ENCODE measurements at places on chromosomes 5 and 9.

DNA sequence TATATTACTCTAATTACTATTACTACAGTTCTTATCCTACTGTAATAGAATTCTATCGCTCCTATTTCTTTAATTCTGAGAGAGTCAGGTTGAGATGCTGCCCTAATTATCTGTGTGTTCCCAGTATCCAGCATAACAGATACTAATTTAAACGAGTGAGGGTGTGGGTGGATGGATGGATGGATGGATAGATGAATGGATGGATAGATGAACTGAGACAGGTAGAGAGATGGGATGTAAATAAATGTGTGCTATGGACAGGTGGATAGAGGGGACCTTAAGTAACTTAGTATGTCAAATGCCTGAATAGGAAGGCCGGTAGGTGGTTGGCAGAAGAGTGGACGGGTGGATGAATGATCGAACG lies 143.6 kb upstream of the ADRA1B start:
- no peak for DNase-seq

- no peak for DNase-seq
Observed at GRCh38 chr9:16668734-16669295, 201.7 kb downstream of the BNC2 start.

DNA sequence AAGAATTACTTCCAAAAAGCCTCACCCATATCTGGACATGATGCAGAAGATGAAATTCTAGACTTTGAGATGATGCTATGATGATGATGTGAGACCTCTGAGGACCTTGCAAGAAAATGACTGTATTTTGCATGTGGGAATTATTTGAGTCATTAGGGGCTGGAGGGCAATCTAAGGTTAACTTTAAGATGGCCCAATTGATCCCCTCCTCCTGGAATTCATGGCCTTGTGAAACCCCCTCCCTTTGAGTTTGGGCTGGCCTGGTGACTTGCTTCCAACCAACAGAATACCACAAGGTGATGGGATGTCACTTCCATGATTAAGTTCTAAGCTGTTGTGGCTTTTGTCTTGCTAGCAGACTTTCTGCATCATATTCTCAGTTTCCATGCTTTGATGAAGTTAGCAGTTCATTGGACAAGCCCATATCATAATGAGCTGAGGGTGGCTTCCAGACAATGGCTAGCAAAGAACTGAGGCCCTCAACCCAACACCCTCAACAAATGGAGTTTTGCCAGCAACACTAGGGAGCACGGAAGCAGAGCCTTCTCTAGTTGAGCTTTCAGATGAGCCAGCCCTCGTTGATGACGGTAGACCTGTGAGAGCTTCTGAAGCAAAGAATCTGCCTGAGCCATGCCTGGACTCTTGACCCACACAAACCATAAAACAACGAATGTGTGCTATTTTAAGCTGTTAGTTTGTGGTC lies 7.4 kb upstream of the AMACR start:
- no peak for DNase-seq

DNA sequence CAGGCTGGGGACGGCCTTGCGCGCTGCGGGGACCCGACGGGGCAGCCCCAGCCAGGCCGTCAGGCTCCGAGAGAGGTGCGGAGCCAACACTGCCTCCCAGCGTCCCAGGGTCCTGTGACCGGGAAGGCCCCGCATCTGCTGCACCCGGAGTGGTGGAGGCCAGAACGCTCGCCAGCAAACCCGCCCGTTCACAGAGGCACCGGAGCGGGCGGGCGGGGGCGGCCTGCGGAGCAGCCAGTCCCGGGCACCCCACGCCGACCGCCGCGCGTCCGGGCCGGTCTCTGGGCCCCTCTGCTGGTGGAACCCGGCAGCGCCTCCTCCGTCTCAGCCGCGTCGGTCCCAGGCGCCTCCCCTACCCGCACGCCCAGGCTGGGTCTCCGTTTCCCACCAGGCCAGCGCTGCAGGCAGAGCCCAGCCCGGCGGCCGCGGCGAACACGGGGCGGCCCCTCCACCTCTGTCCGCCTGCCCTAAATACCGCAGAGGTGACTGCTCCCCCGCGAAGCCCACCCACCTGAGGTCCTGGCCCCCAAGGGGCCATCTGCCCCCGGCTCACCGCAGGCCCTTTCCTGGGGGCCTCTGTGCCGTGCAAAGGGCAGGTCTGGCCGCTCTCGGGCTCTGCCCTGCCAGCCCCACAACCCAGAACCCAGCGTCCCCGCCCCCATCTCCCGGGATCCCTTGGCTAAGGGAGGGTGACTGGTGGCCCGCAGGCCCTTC lies 15.9 kb downstream of the EXD3 start:
- no peak for DNase-seq

GRCh38 chr5:163105456-163105855 lies 331.9 kb upstream of the CCNG1 start:
- DNase-seq, result no peak

GRCh38 chr9:1535051-1535450 lies 480.1 kb upstream of the SMARCA2 start:
- no peak for DNase-seq

GRCh38 chr5:148697180-148697808 lies 43.0 kb upstream of the HTR4 start:
- no peak for DNase-seq

DNA sequence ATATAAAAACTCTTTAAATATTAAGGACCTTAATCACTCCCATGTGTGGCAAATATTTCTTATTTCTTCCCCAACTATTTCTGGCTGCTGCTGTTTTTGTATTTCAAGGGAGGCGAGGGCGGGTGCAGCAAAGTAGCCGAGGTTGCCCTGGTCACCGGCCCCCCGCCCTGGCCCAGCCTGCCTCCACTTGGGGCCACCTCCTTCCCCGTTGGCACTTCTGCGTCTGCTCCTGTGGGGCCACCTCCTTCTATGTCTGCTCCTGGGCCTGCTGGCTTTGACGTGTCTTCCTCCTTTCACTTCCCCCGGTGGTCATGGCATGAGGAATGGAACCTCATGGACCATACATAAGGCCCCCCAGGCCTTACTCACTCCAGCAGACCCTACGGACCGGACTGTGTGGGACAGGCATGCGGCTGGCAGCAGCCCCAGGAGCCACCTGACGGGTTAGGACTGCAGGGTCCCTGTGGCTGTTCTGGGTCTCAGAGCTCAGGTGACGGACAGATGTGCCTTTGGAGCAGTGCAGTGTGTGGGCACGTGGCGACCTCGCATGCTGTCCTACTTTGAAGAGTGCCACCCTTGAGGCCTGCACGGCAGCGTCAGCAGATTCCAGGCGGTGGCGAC lies 5.8 kb upstream of the ENTPD8 start:
- no peak for DNase-seq

DNA sequence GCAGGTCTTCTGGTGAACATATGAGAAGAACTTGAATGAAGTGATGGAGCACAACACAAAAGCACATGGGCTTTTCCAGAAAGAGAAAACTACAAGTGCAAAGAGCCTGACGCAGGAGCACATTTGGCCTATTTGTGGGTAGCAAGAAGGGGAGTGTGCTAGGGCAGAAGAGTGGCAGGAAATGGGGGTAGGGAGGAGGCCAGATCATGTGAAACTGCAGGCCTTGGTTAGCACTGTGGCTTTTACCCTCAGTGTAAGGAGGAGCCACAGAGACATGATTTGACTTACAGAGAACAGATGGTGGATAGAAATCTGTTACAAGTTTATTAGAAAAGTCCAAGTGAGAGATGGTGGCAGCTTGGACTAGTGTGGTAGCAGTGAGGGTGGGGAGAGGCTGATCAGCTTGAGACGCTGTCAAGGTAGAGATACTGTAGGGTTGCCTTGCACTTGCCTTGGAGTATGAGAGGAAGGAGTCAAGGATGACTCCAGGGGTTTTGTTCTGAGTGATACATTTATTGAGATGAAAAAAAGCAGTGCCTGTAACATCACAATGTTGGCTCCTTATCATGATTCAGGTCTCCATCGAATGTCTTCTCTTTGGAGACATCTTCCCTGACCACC lies 126.7 kb downstream of the PPP2R2B start:
- DNase-seq, result no peak

DNA sequence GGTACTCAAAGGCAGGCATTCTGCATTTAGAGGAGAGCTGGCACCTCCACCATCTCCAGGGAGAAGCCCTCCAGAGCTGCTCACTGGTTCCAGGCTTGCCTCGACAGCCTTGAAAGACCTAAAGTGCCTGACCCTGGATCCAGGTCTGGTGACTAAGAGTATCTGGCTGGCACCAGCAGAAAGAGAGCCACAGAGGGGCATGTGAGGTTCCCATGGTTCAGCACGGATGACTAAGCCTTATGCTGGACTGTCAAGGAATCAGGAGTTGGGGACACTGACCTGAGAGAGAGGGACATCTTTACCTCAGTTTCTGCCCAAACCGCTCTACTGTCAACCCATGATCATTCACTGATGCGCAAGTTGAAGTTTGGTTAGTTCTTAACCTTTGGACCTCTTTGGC lies 3.0 kb downstream of the ACTL7A start:
- DNase-seq, result no peak

GRCh38 chr5:84360056-84360455 lies 24.6 kb downstream of the EDIL3 start:
- DNase-seq, result no peak

DNA sequence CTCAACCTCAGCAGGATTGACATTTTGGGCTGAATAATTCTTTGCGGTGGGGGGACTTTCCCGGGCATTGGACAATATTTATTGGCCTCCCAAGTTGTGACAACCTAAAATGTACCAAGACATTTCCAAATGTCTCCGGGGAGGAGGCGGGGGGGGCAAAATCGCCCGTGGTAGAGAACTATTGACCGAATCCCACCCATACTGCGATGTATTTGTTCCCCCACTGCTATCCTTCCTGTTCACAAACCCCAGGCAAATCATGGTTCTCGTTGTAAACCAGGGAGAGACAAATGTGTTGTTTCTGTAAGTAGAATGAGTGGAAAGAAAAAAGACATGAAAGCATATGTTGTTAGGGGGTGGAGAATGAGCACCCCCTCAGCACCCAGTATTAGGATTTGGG lies 141.9 kb downstream of the PSAT1 start:
- DNase-seq, result no peak

DNA sequence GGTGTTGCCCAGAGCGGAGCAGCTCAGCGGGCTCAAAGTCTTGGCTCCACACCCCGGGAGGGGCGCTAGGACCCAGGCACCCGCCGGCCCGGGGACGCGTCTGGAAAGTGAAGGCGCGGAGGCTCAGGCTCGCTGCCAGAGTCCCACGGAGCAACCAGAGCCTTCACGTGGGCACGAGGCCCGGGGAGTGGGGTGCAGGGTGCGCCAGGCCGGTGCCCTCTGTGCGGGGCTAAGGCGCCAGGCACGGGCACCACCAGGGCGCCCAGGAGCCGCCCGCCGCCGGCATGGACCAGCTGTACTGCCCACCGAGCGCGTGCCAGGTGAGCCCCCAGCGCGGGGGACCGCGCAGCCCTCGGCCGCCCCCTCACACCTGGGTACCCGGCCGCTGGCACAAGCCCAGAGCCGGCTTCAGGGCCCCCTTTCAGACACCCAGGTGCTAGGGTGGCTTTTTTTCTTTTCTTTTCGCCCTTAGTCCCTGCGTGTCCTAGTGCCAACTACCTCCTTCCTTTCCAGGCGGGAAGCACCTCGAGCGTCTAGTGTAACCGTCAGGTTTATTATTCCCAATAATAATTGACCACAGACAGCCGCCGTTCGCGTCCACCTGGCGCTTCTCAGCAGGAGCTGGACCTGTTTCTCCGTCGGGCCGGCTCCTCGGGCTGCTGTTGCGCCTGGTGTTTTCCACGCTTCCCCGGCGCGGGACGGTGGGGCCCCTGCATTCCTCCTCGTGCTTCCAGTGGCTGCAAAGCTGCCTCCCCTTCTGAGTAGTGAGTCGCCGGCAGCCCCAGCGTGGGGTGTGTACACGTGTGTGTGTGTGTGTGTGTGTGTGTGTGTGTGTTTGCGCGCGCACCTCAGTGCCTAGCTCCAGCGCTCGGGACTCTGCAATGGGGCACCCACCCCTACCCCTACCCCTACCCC lies 30.1 kb upstream of the PDE8B start:
- no peak for DNase-seq

DNA sequence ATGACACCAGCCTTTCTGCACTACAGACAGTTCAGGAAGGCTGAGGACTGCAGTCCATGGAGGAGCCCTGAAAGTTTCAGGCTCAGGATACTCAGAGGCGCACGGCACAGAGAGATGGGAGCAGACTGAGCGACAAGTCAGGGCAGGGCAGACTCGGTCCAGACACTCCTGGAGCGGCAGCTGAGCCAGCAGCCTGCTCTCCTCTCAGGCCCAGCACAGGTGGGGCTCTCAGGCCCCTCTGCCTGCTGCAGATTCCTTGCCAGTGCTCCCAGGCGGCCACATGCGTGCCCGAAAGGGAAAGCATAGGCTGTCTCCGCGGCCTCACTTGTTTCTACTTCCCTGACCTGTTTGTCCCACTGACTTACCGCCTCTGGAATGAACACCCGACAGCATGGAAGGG lies 228.3 kb downstream of the IRX2 start:
- no peak for DNase-seq

- no peak for DNase-seq
Observed at GRCh38 chr5:60633341-60633740, 66.6 kb downstream of the DEPDC1B start.

GRCh38 chr5:66882606-66883227 lies 286.5 kb downstream of the MAST4 start:
- no peak for DNase-seq

GRCh38 chr9:107397076-107398044 lies 92.2 kb downstream of the KLF4 start:
- DNase-seq, result no peak

GRCh38 chr5:148003226-148003625 lies 60.6 kb upstream of the SPINK5 start:
- no peak for DNase-seq

DNA sequence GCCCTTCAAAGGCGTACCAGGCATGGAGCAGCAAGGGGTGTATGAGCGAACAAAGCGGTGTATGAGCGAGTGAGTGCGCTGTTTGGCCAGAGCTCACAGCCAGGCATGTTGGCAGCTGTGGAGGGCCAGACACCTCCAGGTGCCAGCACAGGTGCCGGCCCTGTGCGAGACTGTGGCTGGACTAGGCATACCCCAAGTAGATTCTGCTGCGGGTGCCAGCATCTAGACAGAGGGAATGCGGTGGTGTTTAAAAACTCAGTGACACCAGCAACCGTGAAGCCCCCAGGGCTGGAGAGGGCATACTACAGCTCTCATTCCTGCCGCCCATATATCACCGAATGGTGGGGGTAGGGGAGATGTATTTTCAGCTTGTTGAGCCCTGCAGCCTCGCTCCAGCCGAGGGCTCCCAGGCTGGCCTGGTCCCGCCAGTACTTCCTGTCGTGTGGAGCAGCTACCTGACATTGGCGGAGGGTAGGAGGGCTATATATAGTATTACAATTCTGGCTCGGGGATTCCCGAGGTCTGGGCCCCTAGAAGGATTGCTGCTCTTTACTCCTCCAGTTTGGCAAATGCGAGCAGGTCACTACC lies 1829.6 kb upstream of the NUDT12 start:
- DNase-seq, result no peak

DNA sequence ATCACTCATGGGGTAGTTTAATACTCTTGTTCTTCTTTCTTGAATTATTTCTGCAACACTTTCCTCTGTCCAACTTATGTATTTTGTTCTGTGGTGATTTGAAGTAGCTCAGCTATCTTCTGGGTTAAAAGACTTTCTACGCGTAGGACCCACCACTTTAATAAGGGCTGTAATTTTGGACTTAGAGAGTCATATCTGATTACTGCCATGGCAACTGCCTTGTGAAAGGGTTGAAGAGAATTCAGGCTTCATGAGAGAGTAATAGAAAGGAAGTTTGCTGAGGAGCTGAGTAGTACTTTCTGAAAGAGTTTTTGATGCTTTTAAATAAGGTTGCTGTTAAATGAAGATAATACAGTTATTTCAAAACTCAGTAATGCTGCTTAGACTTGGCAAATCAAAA lies 89.5 kb downstream of the TLE4 start:
- DNase-seq, result no peak

- no peak for DNase-seq
Observed at GRCh38 chr5:71456362-71456743, 902 bp downstream of the BDP1 start.

Data from esophagus squamous epithelium (tissue), 5 donors.